Calu3 (cell line): ENCODE measurements at places on chromosomes 1 and 21.

GRCh38 chr1:243388276-243388675 lies 132.4 kb downstream of the SDCCAG8 start:
- no peak for DNase-seq

GRCh38 chr1:220458936-220459335 lies 69.0 kb upstream of the MARK1 start:
- no peak for DNase-seq

DNA sequence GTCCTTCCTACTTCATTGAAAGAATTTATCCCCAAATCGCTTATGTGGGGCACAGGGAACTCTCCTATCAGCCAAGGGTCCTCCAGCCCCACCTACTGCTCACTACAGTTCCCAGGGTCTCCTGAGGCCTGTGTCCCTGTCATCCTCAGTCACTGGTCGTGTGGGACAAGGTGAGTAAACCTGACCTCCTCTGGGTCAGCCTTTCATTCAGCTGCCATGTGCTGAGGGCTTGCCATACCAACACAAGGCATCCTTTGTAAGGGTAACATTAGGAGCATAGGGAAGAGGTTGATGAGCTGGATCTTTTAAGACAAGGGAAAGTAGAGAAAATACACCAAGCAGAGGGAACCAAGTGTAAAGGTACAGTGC lies 11.2 kb upstream of the SNAPIN start:
- DNase-seq = no peak

- DNase-seq = no peak
Measured at GRCh38 chr1:22024485-22025367, 23.3 kb downstream of the CELA3A start.

DNA sequence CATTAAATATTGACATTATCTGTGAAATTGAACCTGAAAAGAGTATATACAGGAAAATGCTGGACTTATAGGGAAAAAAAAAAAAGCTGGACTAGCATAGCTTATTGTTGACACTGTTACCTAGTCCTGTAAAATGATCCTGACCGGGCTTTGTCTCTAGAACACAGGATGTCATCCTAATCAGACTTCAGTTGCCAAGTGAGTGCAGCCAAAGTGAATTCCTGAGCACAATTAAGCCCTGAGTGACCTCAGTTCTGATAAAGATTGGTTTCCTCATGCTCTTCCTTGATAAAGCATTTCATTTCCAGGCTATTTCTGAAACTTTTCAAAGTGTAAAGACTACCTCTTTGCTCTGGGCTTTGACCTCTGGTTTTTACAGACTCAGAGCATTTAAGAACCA lies 19.8 kb downstream of the SELP start:
- no peak for DNase-seq

DNA sequence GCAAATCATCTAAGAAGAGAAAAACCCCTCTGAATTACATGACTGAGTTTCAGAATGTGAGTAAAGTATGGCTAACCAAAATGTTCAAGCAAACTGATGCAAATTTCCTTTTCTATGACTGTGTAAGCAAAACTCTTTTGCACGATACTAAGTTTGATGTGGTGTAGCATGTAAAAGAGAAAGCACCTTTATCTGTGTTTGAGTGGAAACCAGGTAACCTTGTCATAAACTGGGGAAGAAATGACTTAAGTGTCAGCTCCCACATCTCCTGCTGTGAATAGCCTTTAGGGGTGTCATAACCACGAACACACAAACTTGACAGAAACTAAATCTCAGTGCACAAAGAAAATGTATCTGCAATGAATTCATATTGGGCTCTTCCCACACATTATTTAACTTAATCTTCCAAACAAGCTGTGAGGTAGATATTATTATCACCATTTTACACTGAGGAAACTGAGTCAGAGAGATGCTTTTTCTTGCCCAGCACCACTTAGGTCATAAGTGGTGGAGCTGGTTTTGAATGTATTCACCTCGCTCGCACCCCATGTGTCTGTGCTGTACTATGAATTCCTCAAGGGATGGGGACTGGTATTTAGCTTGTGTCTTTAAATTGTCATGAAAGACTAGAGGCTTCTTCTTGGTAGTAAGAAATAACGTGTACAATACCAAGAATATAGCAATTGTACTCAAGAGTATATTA lies 32.9 kb upstream of the IL12RB2 start:
- DNase-seq = no peak

GRCh38 chr21:30058928-30059327 lies 107.7 kb downstream of the CLDN17 start:
- no peak for DNase-seq

GRCh38 chr1:18919956-18920355 lies 17.6 kb upstream of the ALDH4A1 start:
- no peak for DNase-seq

- DNase-seq = no peak
Measured at GRCh38 chr1:17597651-17598050, 58.2 kb downstream of the ARHGEF10L start.
